ENCODE measurements at places on chromosomes 13 and 19. TPM values are rescaled to one million over a fixed set of nuclear protein-coding genes. Genes with fewer than 3 reads are reported as not detected.

The PCSK4 gene
- 5.5 TPM for total RNA-seq

The DGKH gene
- 19.1 TPM for total RNA-seq

The AMH gene
- total RNA-seq, result 5.0 TPM

The OR4F17 gene
- 4.0 TPM for total RNA-seq

The SPC24 gene
- total RNA-seq, result 36.4 TPM

The ZNF506 gene
- 14.9 TPM for total RNA-seq

The FGF22 gene
- total RNA-seq, result 0.24 TPM

GRCh38 chr19:17652627-17653026 is 35.5 kb downstream of the UNC13A start:
- H3K4me1 ChIP-seq, result no peaks in the 10 kb centered on the region
- peaks cover 46% of the 10 kb centered on the region for H3K27me3 ChIP-seq
- H3K36me3 ChIP-seq, result no peaks in the 10 kb centered on the region
- DNase-seq, result no peak
- H3K4me3 ChIP-seq, result no peak overlapping the region

- peaks cover 60% of the 10 kb centered on the region for H3K4me1 ChIP-seq
- H3K27ac ChIP-seq, result peak overlapping the region; percentile 35
- no peaks in the 10 kb centered on the region for H3K27me3 ChIP-seq
- DNase-seq, result no peak
- peak overlapping the region; percentile 25 for H3K4me3 ChIP-seq
- peaks cover 36% of the 10 kb centered on the region for H3K36me3 ChIP-seq
Measured at GRCh38 chr19:45879055-45879454, 6.9 kb downstream of the IRF2BP1 start.

- H3K27me3 ChIP-seq, result peaks cover 33% of the 10 kb centered on the region
- no peaks in the 10 kb centered on the region for H3K36me3 ChIP-seq
- no peak overlapping the region for H3K4me3 ChIP-seq
Measured at GRCh38 chr13:27353166-27353583, 71.2 kb upstream of the GTF3A start.

GRCh38 chr19:4301590-4302242 is 473 bp downstream of the TMIGD2 start:
- peaks cover 3% of the 10 kb centered on the region for H3K36me3 ChIP-seq
- H3K27me3 ChIP-seq, result peaks cover 28% of the 10 kb centered on the region
- H3K27ac ChIP-seq, result no peak overlapping the region
- H3K4me3 ChIP-seq, result no peak overlapping the region

DNA sequence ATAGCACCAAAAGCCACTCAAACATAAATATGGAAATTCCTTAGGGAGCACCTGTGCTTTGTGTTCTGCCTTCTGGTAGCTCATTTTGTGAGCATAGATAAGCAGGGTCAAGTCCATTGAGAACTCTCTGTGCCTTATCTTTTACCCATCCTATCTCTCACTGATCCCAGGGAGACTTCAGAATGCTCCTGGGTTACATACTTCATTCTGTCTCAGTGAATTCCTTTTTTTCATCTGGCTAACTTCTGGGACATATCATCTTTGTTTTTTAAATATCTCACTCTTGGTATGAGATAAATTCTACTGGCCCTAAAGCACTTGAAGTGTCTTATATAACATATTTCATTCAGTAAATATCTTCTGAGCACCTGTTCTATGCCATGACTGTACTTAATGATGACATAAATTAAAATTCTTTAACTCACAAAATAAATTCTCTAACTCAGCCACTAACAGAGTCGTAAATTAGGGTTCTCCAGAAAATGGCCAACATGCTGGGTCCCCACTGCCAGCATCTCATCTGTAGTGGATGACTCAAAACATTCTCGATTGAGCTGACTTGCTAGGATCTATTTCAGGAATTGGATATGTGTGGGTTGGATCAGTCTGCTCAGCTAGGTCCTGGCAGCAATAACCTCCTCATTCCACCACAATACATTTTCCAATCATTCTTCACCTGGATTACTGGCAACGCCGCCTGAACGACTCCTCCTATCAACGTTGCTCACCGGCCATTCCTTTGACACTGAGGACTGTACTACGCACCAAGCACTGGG is 170.2 kb downstream of the FOXO1 start:
- H3K27ac ChIP-seq, result no peak overlapping the region
- no peaks in the 10 kb centered on the region for H3K27me3 ChIP-seq

DNA sequence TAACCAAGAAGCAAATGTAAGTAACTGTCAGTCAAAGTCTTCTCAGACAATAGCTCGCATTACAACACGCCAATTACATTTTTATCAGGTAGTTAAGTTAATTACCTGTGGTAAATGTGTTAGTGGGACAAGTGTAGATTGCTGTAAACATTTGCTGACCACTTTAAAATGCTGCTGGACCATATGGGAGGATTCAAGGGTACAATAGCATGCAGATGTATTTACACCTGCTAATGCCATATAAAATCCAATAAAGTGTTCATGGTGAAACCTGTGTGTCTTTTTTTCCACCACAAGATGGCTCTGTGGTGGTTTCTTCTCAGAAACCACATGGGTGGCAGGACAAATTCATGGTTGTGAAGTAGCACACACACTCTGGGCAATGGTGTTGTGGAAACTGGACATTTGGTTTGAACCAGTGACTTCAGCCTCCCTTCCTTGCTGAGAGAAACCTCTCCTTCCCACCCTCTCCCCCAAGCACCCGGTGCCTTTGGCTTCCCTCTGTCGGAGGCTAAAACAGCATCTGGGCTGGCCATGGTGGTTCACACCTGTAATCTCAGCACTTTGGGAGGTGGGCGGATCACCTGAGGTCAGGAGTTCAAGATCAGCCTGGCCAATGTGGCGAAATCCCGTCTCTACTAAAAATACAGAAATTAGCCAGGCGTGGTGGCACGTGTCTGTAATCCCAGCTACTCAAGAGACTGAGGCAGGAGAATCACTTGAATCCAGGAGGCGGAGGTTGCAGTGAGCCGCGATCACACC is 18.1 kb upstream of the GTF3A start:
- peaks cover 17% of the 10 kb centered on the region for H3K4me1 ChIP-seq
- no peaks in the 10 kb centered on the region for H3K36me3 ChIP-seq
- no peak overlapping the region for H3K27ac ChIP-seq
- H3K4me3 ChIP-seq, result no peak overlapping the region
- no peak for DNase-seq

- peaks cover 46% of the 10 kb centered on the region for H3K4me1 ChIP-seq
- H3K27me3 ChIP-seq, result no peaks in the 10 kb centered on the region
- H3K4me3 ChIP-seq, result peak overlapping the region; percentile 96
- DNase-seq, result peak; percentile 97
- peak overlapping the region; percentile 96 for H3K27ac ChIP-seq
Measured at GRCh38 chr19:38304866-38305429, 897 bp downstream of the C19orf33 start.

GRCh38 chr13:99003851-99004471 is 26.1 kb upstream of the DOCK9 start:
- no peaks in the 10 kb centered on the region for H3K27me3 ChIP-seq
- DNase-seq, result no peak
- peaks cover 13% of the 10 kb centered on the region for H3K4me1 ChIP-seq
- no peaks in the 10 kb centered on the region for H3K36me3 ChIP-seq

Data from Calu3 (cell line).